ENCODE measurements at places on chromosomes 4 and X.

DNA sequence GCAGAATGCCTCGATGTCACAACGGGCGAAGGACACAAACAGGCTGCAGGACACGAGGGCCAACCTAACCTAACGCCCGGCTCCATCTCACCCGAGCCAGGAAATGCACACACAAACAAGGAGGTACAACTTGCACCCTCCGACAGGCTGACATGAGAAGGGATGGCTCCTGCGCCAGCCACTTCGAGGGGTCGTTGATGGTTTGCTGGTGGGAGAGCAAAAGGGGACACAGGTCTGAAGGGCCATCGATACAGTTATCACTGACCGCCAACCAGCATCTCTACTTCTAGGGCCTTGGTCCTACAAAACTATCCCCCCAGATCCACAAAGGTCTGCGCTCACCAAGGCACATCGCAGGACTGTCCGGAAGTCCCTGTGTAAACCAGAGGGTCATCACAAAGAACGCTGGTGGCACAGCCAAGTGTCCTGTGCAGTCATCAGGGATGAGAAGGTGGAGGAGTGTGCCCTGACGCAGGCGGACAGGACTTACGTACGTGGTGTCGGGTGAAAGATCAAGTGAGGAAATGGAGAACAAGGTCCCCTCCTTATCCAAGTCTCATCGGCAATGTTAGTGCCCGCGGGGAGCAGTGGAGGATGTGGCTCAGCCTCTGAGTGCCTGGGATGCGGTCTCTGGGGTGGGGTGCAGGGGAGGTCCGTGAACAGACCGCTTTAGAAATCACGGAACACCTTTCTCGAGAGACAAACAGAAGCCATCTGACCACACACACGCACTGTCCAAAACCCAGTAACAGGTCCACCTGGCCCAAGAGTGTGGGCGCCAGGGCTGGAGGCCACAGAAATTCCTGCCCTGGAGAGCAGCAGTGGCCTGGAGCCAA is 7.0 kb downstream of the MXD4 start:
- DNase-seq, result peak; percentile 13

- DNase-seq, result peak; percentile 88
Measured at GRCh38 chr4:56681158-56681852, at the start of gene HOPX. HOPX (minus strand) TSS chr4:56681296; CDS start chr4:56657816, 23,480 bp downstream.

GRCh38 chrX:107465932-107466620 is 16.6 kb downstream of the FRMPD3 start:
- no peak for DNase-seq

DNA sequence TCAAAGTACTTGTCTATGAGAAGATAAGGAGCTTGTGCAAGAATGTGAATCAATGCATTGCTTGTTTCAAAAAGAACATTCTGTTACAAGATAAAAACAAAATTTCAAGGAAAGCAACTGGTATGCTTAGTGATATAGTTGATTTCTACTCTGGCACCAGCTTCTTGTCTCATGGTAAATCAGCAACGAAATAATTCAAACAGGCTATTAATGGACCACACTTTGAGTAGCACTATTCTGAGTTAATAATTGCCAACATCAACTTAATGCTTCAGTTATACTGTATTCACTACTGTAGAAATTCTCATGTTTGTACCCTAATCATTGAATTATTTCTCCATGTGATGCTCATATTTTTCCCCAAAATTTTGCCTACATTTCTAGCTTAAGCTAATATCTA is 252.6 kb downstream of the NDST4 start:
- DNase-seq, result no peak

DNA sequence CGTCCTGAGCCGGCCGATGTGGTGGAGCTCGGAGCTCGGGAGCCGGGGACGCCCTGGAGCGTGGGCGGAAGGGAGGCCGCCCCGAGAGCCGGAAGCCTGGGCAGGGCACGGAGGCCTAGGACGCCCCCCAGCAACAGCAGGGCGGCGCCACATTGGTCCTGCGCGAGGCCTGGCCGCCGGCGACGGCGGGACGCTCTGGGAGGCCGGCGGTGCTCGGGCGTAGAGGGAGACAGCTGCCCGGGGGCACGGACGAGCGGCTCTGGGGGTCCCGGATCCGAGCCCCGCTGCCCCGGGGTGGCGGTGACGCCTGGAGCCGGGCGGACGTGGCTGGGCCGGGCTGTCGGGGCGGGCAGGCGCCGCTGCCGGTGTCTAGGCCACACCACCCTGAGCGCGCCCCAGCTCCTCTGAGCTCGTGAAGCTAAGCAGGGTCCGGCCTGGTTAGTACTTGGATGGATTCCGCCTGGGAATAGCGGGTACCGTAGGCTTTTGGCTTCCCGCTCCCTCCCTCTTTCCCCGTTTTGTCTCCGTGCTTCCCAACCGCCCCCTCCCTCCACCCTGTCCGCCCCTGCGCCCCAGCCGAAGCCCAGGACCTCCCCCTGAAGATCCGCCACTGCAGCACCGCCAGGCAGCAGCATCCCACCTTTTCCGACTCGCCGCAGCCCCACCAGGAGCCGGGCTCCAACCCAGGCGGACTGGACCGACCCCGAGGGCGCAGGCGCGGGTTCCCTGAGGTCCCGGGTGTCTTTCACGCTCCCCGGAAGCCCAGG is 12.1 kb downstream of the FRG2 start:
- DNase-seq, result peak; percentile 79

DNA sequence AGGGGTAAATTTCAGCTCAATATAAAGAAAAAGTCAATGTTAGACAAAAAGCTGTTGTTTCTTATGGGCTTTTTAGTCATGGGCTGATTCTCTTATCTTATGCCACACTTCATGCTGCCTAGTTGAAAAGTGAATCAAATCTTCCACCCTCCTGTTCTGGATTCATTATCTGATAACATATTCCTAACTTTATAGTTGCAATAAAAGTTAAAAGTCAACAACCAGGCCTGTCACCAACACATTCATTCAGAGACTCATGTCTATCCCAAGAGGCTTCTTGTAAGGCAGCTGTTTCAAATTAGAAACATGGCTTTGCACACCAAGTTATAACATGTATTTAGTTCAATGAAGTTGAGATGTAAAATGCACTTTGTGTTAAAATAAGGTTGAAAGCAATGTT is 243.8 kb downstream of the ADAMTS3 start:
- no peak for DNase-seq

- DNase-seq, result no peak
Measured at GRCh38 chr4:20575486-20575885, 124.8 kb upstream of the PACRGL start.

- DNase-seq, result no peak
Measured at GRCh38 chr4:105586638-105587328, 34.4 kb downstream of the ARHGEF38 start.

DNA sequence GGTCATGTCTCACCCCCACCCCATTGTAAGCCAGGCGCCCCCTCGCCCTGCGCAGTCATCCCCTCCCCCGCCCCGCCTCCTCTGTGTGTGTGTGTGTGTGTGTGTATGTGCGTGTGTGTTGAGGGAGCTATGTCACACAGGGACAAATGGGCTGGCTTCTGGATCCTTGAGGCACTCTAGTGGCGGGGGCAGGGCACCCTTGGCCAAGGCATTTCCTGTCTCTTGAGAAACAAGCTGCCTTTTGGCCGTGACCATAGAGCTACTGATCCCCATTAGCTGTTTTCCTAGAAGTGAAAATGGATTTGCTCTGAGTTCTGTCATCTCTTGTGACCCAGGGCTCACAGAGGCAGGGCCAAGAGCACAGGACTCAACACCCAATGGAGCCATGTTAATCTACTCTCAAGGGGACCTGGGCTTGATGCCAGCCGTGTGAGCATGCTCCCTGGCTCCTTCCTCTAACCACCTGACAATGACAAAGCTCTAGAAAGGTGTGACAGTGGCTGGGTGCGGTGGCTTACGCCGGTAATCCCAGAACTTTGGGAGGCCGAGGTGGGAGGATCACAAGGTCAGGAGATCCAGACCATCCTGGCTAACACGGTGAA is 162.5 kb upstream of the BCOR start:
- no peak for DNase-seq

GRCh38 chr4:124783847-124784246 is 71.3 kb upstream of the ANKRD50 start:
- no peak for DNase-seq

GRCh38 chr4:36587909-36588472 is 306.6 kb downstream of the DTHD1 start:
- DNase-seq, result no peak

DNA sequence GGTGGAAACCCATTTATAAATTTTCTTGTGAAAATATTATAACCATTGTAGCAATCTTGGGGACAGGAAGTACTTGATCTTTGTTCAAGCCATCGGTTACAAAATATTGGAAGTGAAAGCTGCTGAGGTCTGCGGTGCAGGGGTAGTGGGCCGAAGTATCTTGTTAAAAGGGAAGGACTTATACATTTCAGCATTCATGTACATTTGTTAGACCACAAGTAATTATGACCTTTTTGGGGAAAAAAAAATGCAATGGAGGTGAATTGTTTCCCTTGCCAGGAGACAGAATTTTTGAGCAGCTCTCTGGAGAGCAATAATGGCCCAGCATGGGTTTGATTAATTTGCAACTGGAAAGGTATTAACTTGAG is 121.3 kb downstream of the EGF start:
- DNase-seq, result peak; percentile 22

DNA sequence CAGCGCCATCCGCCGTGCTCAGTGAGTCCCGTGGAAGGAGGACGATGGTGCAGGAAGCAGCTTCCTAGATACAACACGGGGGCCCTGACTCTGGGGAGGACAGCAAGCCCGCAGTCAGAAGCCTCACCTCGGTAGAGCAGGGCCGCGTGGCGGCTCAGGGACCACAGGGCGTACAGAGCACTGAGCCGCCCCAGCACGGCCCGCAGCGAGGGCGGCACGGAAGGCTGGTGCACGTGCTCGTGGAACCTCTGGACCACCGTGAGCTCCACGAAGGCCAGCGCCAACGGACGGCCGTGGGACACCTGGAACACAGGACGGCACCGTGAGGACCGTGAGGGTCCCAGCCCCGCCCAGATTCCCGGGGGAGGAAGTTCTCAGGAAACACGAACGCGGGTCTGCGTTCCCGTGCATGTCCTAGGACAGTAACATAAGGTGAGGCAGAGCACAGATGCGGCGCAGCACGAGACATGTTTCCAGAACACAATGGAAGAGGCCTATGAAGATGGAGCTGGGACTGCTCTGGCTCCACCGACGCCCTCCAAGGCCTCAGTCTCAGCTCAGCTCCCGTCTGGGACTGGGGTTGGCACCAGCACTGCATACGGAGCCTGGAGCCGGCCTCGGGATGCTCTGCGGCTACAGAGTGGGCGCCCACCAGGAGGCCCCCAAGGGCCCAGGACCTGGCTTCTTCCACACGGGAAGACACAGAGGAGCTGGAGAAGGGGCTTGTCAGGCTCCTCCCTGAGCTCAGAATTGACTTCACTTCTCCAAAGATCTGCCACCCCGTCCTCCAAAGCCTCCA is 65.5 kb downstream of the ACOX3 start:
- DNase-seq, result no peak

DNA sequence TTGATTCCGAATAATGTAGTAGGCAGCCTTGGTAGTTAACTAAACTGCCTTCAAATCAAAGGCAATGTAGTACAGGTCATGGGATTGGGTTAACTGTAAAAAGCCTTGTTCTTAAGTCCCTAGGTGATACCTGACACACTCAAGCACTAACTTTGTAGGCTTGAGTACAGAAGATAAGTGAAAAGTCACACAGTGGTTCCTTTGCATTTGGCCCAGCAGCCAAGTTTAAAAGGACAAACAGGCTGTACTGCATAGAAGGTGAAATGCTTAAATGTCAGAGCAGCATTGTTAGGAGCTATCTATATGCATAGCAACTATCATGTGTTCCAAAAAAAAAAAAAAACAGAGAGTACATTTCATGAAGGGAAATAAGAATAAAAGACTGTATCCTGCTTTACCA is 178.4 kb downstream of the ATOH1 start:
- DNase-seq, result no peak

- DNase-seq, result no peak
Measured at GRCh38 chrX:17292111-17292527, 82.9 kb upstream of the NHS start.

GRCh38 chrX:253451-254297 is 27.5 kb upstream of the PLCXD1 start:
- peak; percentile 72 for DNase-seq

- no peak for DNase-seq
Measured at GRCh38 chr4:109798866-109799265, 2.9 kb downstream of the CFI start.

- no peak for DNase-seq
Measured at GRCh38 chr4:151246742-151247141, 30.2 kb upstream of the PRSS48 start.

DNA sequence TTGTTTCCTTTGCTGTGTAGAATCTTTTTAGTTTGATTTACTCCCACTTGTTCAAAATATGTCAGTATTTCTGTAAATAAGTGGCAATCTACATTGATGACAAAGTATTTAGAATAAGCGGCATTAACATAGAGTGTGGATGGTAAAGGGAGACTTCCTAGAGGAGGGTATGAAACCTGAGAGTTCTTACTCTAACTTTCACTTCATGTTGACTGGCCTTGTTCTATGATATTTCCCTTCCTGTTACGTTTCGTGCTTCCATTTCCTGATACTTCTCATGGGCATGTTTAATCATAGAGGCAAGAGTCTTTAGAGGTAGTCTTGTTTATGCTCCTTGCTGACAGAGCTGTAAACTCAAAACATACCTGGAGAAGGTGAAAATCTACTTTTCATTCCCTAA is 408.9 kb downstream of the GLUD2 start:
- no peak for DNase-seq

DNA sequence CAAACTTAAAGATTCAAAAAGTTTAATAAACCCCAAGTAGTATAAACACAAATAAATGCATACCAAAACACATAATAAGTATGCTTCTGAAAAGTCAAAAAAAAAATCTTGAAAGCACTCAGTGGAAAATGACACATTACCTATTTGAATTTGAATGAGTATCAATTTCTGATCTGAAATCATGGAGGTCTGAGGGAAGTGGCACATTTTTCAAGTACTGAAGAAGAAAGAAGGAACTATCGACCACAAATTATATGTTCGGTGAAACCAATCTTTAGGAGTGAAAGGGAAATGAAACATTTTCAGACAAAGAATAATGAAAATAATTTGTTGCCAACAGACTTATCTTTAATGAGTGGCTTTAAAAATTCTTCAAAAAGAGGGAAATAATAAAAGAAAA is 12.1 kb upstream of the F9 start:
- DNase-seq, result no peak

GRCh38 chr4:15848191-15848842 is 70.2 kb downstream of the CD38 start:
- no peak for DNase-seq

- DNase-seq, result no peak
Measured at GRCh38 chrX:135213200-135213844, 38.5 kb upstream of the ETDA start.

GRCh38 chrX:21939906-21940305 is 603 bp upstream of the SMS start:
- no peak for DNase-seq

GRCh38 chrX:42432552-42432951 is 345.4 kb downstream of the PPP1R2C start:
- no peak for DNase-seq

- DNase-seq, result no peak
Measured at GRCh38 chr4:82373486-82373815, 340 bp downstream of the HNRNPD start.
